Astrocyte (in vitro differentiated cells and primary cell): ENCODE measurements at places on chromosomes 2 and 18. TPM values are rescaled to one million over a fixed set of nuclear protein-coding genes. Genes with fewer than 3 reads are reported as not detected.

Gene KCNG2
- 0.16 TPM in 1 of 2 replicates, not detected in the other for total RNA-seq

Gene ADCY3
- total RNA-seq, result 12.5 and 20.5 TPM in 2 replicates

Gene IL36G
- not detected in 2 replicates for total RNA-seq

Gene CROCC2
- not detected in 2 replicates for total RNA-seq

Gene PRR30
- not detected in 2 replicates for total RNA-seq

Gene SALL3
- total RNA-seq, result 6.8 and 7.7 TPM in 2 replicates

Gene STK11IP
- 24.9 TPM in 2 replicates for total RNA-seq

Gene SNORC
- 2.1 and 3.1 TPM in 2 replicates for total RNA-seq

Gene HJURP
- total RNA-seq, result 2.7 and 5.9 TPM in 2 replicates

Gene IL36A
- total RNA-seq, result not detected in 2 replicates

Gene TTL
- total RNA-seq, result 51.6 and 58.1 TPM in 2 replicates

Gene UGT1A4
- not detected in 2 replicates for total RNA-seq

Gene CABYR
- total RNA-seq, result 7.0 and 7.8 TPM in 2 replicates

Gene RAPGEF4
- total RNA-seq, result 0.62 and 1.1 TPM in 2 replicates

Gene OTOS
- total RNA-seq, result not detected in 2 replicates

Gene TSN
- 60.3 and 68.2 TPM in 2 replicates for total RNA-seq

Gene NDC80
- 1.9 and 3.5 TPM in 2 replicates for total RNA-seq

Gene FIGN
- total RNA-seq, result 25.9 and 30.3 TPM in 2 replicates

Gene SFT2D3
- total RNA-seq, result 2.9 and 3.0 TPM in 2 replicates

Gene AFF3
- 14.7 and 24.1 TPM in 2 replicates for total RNA-seq

Gene MALL
- 0.19 and 0.36 TPM in 2 replicates for total RNA-seq

Gene ATF2
- total RNA-seq, result 54.7 and 55.8 TPM in 2 replicates

Gene RESP18
- total RNA-seq, result not detected in 2 replicates

Gene FER1L5
- total RNA-seq, result 0.16 and 0.19 TPM in 2 replicates

Gene IL18R1
- 2.4 and 4.4 TPM in 2 replicates for total RNA-seq
